Mucosa of descending colon (tissue), 3 donors: ENCODE measurements at places on chromosomes 5 and 9. TPM values are rescaled to one million over a fixed set of nuclear protein-coding genes. Genes with fewer than 3 reads are reported as not detected.

DNA sequence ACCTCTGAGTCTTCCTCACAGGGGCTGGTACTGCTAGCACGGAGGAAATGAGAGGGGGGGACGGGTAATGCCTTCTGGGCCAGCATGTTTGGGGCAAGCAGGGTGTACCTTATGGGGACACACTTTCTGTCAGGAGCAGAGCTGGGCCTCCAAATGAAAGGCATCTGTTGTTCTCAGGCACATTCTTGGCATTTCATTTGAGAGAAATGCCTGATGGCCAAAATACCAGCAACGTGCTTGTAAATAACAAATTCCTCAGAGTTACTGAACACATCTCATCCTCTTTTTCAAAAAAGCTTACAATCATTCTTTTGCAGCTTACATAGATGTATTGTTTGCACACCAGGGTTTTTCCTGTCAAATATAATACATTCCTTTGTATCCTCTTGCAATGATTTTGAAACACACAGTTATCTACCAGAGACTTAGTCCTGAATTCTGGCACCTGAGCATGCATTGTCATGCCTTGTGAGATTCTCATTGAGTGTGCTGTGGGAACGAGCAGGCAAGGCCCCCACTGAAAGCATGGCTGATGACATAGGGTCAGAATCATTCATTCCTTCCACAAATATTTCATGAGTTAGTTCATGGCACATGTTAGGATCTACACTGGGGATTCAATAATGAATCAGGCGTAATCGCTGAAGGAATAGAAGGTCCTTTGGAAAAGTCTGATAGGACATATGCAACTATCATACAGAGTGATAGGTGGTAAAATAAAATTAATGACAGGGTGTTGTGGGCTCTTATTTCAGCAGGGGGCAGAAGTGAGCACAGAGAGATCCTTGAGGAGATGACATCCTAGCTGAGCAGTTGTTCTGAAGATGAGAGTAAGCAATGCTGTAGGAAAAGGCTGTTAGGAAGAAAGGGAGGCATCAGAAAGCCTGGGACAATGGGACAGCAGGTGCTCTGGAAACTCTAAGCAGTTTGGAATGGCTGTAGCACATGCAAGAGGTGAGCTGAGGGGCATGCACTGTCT is 260.9 kb upstream of the TUT7 start:
- no peak for DNase-seq

DNA sequence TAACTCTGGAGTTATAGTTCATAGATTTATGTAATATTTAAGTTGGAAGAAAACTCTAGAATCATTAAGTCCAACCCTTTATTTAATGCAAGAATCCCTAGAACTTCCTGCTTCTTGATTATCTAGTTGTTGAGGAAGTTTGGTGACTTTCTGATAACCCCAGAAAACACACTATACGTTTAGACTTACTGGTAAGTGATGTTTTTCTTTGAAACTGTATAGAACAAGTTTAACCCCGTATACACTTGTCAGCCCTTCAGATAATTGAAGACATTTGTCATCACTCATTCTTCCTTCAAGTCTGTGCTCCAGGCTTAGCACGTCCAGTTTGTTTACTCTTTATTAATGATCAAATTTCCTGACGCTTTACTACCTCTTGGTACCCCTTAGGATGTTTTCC is 9.0 kb downstream of the NDUFS4 start:
- DNase-seq, result no peak

DNA sequence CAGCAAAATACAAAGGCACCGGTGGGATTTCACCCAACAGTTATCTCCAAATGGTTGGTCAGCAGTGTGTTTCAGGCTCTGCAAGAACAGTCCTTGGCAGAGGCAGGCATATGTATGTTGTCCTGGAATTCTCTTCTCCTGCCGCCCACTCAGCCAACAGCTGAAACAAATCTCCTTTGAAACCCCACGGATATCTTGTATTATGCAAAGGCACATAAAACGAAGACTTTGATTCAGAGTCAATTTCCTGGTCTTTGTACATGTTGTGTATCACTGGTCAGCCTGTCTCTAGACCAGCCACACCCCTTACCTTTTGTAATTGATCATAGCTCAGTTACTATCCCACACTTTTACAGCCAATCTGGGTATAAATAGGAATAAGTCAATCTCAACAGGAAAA is 29.2 kb downstream of the FREM1 start:
- DNase-seq, result no peak

GRCh38 chr5:141879941-141880738 is 1.9 kb upstream of the PCDH1 start:
- DNase-seq, result no peak

DNA sequence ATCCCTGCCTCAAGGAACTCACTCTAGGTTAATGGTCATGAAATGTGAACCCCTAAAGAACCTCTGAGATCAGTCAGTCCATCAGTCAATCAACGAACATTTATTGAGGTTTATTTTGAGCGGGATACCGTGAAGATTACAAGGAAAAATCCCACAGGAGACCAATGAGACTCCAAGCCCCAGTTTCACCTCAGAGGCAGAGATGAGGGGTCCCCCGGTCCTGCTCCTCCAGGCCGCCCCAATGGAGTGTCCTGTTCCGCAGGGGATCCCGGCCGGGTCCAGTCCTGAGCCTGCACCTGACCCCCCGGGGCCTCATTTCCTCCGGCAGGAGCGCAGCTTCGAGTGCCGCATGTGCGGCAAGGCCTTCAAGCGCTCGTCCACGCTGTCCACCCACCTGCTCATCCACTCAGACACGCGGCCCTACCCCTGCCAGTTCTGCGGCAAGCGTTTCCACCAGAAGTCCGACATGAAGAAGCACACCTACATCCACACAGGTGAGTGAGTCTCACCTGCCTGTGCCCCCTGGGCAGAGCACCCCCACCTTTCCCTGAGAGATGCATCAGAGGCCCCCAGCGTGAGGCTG is 11.0 kb downstream of the GFI1B start:
- no peak for DNase-seq

DNA sequence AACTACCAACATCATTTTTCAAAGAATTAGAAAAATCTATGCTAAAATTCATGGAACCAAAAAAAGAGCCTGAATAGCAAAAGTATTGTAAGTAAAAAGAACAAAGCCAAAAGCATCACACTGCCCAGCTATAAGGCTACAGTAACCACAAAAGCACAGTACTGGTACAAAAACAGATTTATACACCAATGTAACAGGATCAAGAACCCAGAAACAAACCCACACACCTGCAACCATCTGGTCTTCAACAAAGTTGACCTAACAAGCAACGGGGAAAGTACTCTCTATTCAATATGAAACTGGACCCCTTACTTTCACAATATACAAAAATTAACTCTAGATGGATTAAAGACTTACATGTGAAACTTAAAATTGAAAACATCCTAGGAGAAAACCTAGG is 94.2 kb upstream of the TARS1 start:
- DNase-seq, result no peak

- DNase-seq, result no peak
These were observed 5.7 kb upstream of the RPS23 start for GRCh38 chr5:82283893-82284292.

DNA sequence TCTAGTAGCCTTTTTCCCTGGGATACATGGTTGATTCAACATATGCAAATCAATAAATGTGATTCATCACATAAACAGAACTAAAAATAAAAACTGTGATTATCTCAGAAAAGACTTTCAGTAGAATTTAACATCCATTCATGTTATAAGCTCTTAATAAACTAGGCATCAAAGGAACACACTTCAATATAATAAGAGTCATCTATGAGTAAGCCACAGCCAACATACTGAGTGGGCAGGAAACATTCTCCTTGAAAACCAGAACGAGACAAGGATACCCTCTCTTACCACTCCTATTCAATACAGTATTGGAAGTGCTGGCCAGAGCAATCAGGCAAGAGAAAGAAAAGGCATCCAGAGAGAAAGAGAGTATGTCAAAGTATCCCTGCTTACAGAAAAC is 239.9 kb downstream of the ATPSCKMT start:
- no peak for DNase-seq

GRCh38 chr9:95718263-95718662 is 157.2 kb upstream of the ERCC6L2 start:
- no peak for DNase-seq

- no peak for DNase-seq
These were observed 307.8 kb downstream of the RAB3C start for GRCh38 chr5:58890701-58891085.

DNA sequence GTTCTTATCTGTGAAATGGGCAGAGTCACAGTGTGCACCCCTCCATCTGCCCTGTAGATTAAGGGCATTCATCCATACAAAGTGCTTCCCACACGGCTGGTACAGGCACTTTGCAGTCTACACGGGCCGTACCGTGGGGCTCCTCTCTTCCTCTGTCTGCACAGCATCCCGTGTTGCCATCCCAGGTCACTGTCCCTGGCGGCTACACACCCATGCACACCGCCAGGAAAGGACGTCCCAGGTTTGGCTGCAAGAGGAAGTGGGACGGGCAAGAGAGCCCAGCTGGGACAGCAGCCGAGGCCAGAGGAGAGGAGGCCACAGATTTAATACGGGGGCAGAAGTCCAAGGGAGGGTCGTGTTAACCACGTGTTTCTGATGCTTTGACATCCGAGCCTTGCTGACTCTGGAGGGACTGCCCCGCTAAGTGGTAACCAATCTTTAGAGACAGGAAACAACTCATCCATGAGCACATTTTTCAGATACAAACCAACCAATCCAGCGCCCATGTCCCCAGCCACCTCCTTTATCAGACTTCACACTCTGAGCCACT is 120.0 kb downstream of the ZNF354C start:
- DNase-seq, result no peak

DNA sequence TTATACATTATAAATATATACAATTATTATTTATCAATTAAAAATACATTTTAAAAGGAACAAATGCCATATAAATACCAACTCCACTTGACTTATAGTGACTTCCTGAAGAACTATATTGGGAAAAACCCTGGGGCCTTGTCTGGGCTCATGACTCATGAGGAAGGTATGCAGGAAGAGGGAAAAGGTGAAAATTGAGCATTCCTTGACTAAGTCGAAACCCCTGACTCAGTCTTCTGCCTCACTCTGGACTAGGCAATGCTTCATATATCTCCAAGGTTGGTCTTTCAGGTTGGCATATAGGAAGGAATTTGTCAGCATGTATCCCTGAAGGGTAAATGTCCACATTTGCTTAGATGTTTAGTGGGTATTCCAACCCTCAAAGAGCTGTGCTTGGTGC is 78.5 kb downstream of the SH3TC2 start:
- no peak for DNase-seq

DNA sequence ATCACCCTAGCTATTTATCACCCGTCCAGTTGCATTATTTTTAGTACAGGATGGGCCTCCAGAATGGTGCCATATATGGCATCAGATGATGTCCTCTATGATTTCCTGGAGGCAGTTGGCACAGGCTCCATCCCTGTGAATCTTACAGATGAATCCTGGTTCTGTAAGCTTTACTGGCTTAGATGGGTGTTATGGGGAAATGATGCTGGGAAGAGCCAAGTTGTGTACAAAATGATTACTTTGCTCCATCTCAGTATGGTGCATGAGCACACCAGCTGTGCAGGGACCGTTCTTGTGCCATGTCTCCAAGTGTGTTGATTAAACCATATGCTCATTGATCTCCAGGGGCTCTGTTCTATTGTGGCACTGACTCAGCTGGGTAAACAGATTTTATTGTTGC is 755.7 kb downstream of the TLR4 start:
- no peak for DNase-seq

- DNase-seq, result no peak
These were observed 66.4 kb upstream of the PITX1 start for GRCh38 chr5:135100431-135100830.

DNA sequence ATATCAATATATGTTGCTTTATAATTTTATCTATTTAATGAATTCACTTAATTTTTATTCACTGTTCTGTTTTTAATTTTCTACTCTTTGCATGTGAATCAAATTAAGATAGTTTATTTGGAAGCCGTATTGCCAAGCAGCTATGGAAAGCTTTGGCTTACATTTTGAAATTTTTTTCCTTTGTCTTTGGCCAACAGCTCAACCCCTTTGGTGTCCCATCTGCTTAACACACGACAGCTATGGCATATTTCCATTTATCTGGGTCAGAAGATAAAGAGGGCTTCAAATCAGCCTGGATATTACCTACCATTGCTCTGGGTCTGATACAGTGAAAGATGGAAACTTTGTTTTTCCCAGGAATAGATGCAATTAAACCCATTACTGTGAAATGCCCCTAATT is 201.0 kb downstream of the WDR70 start:
- no peak for DNase-seq

GRCh38 chr5:161966564-161966963 is 101.0 kb upstream of the GABRG2 start:
- DNase-seq, result no peak

- DNase-seq, result no peak
These were observed 24.7 kb upstream of the RXRA start for GRCh38 chr9:134301387-134302129.

DNA sequence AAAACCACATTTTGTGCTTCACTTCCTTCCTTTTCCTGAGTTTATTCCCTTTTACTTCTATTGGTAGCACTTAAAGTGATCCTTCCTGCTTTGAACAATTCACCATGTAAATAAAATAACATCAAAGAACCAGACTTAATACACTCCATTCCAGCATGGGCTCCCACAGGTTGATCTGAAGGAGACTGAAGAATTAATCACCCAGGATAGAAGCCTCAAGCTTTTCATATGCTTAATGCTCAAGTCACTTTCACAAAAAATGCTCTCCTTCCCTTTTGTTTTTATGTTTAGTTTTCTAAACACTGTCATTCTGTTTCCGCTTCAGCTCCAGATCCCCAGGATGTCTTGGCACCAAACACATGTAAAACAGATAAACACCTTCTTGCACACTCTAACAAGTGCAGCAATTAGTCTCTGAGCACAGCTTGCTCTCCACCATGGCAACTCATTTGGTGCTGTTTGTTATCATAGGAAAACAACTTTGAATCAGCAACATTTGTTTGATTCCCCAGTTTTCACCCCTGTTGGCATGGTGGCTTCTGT is 37.0 kb downstream of the DMRTA1 start:
- DNase-seq, result no peak

DNA sequence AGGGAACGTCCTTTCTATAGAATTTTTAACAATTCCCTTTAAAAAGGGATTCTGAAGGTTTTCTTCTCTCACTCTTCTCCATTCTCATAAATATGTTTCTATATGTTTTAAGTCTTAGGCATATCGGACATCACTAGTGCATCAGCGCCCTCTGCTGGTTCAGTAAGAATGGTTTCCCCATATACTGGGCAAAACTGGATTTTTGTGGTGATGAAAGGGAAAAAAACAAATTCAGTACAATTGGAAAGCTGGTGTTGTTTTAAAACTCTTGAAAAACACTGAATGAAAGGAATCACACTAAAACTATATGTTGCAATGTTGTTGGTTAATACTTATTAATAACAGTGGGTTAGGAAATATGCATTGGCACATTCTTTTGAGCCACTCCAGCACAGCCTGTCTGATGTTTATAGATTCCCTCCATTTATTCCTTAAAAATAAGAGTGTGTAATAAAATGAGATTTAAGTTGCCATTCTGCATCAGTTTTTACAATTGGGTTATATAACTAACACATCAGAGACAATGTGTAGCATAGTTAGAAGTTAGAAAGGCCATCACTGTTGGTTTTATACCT is 15.8 kb downstream of the CWC27 start:
- DNase-seq, result peak; percentile 90

ADAMTS19 gene
- total RNA-seq, result 0.12 TPM

COL23A1 gene
- 2.7 TPM for total RNA-seq

GABRA1 gene
- total RNA-seq, result not detected

CFAP157 gene
- total RNA-seq, result 0.28 TPM

CSF1R gene
- 9.0 TPM for total RNA-seq

AMBP gene
- 0.81 TPM for total RNA-seq

PCDHGB1 gene
- total RNA-seq, result 1.2 TPM

SCGB3A1 gene
- total RNA-seq, result not detected

GCNT4 gene
- 0.92 TPM for total RNA-seq

DNAH5 gene
- total RNA-seq, result 0.98 TPM

KIF4B gene
- total RNA-seq, result not detected

CDKN2B gene
- 64.8 TPM for total RNA-seq
